ENCODE measurements at places on chromosomes 4 and X.
A peak's percentile ranks its signal among the peaks of the same experiment; 100 is the strongest.

GRCh38 chrX:112784692-112785091 is 55.9 kb downstream of the AMOT start:
- DNase-seq: no peak

GRCh38 chr4:138643827-138644226 is 371.8 kb upstream of the NOCT start:
- DNase-seq: no peak

- no peak for DNase-seq
These were observed 28.8 kb downstream of the REPS2 start for GRCh38 chrX:16975233-16975632.

- no peak for DNase-seq
These were observed 49.2 kb upstream of the FHL1 start for GRCh38 chrX:136097871-136098805.

- no peak for DNase-seq
These were observed 24.7 kb upstream of the IL13RA1 start for GRCh38 chrX:118702741-118703140.

- DNase-seq: no peak
These were observed 88.4 kb upstream of the SLC34A2 start for GRCh38 chr4:25567253-25567652.

GRCh38 chrX:29841750-29842149 is 373.6 kb upstream of the MAGEB2 start:
- DNase-seq: no peak

DNA sequence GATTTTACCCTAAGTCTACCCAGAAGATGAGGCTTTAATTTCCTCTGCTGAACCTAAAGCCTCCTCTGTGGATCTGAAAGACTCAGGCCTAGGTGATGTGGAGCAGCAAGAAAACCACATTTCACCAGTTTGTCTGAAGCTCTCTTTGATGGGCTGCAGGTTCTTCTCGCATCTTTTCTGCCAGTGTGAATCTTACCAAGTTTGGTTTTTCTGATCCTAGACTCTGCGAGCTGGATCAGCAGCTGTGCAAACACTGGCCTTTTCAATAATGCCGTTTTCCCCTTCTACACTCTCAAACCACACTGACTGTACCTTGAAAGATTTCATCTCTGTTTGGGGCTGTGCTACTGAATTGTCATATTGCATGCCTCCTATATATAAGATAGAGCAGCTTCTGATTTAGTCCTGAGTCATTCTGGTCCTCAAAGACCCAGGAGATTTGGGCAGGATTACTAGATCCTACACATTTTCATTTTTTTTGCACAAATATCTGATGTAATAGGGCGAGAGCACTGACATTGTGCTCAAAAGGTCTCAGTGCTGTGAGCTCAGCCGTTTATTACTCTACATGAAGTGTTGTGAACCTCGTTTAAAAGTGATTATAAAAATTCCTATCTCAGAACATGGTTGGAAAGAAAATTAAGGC is 133.6 kb upstream of the FAM9C start:
- no peak for DNase-seq

DNA sequence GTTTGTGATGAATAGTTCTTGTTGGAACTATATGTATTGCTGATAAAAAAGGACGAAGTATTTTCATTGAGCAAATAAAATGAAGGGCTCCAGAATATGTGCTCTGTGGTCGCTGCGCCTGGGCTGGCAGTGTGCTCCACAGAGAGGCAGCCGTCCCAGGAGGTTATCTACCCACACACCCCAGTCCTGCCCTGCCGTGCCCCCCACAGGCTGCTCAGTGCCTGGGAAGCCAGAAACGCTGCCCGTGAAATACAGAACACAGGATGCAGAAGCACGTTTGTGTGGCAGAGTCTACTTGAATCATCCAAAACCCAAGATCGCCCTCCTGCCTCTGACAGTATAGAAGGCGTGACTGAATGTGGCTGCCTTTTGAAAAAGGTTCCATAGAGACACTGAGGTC is 1.4 kb downstream of the CLDN22 start:
- no peak for DNase-seq

- DNase-seq: no peak
These were observed 4.9 kb upstream of the PIM2 start for GRCh38 chrX:48923771-48924170.

GRCh38 chr4:26372076-26372475 is 51.3 kb downstream of the RBPJ start:
- no peak for DNase-seq

- no peak for DNase-seq
These were observed 1.0 kb upstream of the SCLT1 start for GRCh38 chr4:129094347-129094746.

DNA sequence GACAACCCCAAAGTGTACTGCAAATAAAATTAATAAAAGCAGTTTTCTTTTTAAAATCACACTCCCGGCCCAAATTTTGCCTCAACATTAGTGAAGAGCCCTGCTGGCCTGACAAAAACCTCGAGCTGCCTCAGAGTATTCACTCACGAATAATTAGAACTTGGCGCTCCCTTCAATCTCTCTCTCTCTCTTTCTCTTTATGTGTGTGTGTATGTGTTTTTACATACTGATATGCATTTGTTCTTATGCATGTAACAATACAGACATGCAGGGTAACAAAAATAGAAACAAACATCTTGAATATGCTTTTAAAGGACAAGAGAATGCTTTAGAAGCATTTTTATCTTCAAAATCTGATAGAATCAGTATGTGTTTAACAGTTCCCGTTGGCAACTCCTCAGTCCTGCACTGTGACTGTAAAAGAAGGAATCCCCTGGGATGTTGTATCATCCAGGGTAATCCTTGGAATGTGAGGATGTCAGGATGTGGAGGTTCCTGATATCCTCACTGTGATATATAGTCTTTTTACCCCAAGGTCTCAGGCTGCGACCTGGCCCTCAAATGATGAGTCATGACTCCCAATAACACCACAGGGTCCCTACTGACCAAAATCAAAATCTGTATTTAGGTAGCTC is 53.0 kb downstream of the PTCHD1 start:
- DNase-seq: no peak

- no peak for DNase-seq
These were observed 35.8 kb downstream of the CHRDL1 start for GRCh38 chrX:110759785-110760184.

DNA sequence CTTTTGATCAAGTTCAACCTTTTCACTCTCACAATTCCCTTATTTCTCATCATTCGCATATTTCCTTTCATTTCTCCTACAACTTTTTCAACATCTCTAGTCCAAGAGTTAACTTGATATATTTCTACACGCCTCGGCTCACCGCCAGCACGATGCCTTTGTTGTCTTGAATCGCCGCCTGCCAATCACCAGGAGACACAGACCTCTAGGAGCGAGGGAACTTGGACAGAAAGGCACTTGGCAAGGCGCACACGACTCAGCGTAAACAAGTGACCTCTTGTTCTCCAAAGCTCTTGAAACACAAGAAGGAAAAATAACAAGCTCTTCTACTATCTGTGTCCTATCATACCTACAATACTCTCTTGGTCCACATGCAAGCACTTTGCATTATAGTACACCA is 27.1 kb upstream of the RBMX start:
- DNase-seq: no peak

DNA sequence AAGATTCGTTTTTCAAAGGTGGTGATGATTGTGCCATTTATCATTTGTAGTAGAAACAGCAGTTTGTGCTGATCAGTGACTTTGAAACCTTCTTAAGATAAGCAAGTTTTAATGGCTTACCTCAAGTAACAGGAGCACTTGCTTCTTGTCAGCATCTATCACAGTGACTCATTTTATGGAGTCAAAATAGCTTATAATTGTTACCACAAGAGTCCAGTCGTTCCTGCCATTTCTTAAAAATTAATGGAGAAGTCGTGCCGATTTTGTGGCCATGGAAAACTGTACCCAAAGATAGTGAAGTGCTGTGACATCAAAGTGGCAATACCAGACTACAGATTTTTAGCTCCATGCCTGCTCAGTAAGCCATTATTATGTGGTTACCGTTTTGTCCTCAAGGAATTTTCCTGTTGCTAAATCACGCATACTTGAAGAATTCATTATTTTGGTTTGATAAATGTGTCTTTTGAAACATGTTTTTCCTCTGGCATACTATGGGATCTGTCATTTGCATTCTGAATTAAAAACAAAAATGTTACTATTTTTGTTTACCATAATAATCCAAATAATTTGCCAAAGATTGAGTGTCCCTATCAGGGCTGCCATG is 129.9 kb downstream of the CBR4 start:
- no peak for DNase-seq

DNA sequence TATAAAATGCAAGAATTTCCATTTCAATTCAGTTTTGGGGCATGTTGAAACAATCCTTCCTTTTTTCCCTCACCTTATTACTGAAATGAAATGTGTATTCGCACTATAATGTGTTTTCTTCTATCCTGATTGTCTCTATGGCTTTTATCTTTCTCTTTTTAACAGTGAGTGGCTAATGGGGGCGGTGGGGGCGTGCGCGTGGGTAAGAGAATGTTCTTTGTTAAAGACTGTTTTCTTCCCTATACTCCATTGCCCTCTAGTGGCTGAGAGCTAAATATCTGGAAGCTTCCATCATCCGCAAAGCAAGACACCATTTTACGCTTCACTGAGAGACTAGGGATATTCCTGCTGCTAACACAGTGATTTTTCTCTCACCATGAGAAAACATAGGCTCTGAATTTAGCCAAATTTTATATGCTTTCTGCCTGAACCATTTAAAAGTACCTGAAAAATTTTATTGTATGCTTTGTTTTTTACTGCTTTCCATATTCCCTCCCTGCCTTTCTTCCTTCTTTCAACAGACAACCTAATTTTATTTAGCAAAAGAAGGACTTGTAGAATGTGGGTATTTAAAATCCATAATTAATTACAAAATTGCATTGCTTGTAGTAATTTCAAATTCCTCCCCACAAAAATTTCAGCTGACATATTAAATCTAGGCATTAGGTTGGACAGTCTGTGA is 194.0 kb downstream of the GASK1B start:
- DNase-seq: peak; percentile 34

GRCh38 chrX:46803140-46803539 is 33.7 kb upstream of the RP2 start:
- no peak for DNase-seq

DNA sequence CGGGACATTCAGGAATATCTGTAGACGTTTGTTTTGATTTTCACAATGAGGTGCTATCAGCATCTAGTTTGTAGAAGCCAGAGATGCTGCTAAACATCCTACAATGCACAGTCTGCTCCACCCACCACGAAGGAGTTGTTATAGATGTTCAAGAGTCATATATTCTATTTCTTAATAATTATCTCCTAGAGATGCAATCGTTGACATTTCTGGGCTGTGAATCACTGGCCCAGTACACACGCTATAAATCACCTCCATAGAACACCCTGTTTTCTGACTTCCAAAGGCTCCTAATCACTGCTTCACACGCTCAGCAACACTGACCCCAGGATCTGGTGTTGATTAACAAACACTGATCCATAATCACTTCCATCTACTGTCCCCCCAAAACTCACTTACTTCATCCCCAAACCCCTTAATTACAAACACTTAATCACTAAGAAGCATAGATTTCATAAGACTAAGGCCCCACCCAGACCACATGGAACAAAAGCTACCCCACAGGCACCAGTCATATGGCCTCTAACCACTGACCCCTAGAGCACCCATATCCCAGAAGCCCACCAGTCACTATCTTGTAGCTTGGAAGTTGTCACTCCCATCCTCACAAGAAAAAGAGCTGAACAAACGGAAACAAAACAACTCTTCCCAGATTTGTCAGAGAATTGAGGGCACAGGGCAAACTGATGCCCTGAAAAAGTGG is 31.7 kb upstream of the ZNF41 start:
- no peak for DNase-seq

DNA sequence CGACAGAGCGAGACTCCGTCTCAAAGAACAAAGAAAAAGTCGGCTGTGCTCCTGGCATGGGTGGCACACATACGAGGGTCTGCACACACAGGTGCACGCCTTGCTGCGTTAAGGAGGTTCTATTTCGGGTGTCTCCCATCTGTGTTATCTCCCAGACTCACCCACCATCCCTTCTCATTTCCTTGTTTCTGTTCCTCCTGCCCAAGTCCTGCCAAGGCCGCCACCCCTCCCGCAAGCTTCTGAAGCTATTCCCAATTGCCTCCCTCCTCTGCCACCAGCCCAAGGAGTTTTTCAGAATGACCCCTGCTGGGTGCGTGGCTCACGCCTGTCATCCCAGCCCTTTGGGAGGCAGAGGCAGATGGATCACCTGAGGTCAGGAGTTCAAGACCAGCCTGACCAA is 6.0 kb upstream of the IL3RA start:
- no peak for DNase-seq

GRCh38 chr4:117137145-117137544 is 51.8 kb upstream of the TRAM1L1 start:
- DNase-seq: no peak

DNA sequence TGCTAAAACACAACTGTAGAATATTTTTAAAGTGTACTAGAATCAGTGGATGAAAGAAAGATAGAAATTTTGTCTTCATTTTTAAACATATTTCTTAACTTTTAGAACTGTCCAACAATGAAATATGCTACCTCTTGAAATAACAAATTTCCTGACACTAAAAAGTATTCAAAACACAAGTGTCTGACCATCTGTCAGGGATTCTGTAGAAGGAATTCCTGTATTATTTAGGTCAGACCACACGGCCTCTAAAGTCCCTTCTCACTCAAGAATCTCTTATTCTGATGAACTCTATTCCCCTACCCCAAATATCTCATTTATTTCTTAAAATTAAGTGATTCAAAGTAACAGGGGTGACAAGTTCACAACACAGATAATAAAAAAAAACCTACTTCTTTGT is 99.1 kb downstream of the MAML3 start:
- DNase-seq: no peak

DNA sequence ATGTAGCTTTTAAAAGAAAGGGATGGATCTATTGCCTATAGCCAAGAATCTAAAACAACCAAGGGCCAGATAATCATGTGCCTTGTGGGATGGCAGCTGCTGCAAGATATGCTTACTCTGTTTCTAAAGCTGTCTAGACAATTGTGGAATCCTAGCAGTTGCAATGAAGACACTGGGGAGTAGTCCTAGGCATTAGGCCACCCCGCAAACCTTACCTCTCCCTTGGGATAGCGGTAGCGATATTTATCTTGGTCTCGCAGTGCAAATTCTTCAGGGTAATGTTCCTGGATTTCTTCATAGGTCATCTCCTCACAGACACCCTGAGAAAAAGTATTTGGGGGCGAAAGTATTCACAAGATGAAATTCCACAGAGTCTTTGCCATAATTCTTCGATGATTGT is 24.6 kb downstream of the TRO start:
- no peak for DNase-seq

- peak; percentile 69 for DNase-seq
These were observed 35.0 kb upstream of the BCOR start for GRCh38 chrX:40132751-40133150.

DNA sequence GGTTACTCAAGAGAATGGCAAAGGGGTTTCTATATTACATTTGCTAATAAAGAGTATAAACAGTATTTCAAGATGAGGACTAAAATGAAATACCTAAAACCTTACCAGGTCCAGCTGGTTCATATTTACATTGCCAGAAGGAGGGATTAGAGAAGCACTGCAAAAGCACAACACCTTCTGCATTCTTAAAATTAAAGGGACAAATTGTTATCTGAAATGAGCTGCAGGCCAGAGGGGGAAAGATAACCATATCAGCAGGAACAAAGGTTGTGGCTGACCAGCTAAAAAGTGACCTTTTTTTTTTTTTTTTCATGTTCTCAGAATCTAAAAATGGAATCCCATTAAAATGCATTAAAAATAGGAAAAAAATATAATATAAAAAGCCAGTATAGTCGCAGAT is 39.7 kb downstream of the AFF2 start:
- DNase-seq: no peak
